NCI-H446 (cell line): ENCODE measurements at places on chromosomes 2 and 18.

- no peak for DNase-seq
Observed at GRCh38 chr2:112793449-112793978, 9.2 kb upstream of the IL1A start.

GRCh38 chr18:57438743-57439608, 3.8 kb downstream of the ONECUT2 start:
- no peak for DNase-seq

DNA sequence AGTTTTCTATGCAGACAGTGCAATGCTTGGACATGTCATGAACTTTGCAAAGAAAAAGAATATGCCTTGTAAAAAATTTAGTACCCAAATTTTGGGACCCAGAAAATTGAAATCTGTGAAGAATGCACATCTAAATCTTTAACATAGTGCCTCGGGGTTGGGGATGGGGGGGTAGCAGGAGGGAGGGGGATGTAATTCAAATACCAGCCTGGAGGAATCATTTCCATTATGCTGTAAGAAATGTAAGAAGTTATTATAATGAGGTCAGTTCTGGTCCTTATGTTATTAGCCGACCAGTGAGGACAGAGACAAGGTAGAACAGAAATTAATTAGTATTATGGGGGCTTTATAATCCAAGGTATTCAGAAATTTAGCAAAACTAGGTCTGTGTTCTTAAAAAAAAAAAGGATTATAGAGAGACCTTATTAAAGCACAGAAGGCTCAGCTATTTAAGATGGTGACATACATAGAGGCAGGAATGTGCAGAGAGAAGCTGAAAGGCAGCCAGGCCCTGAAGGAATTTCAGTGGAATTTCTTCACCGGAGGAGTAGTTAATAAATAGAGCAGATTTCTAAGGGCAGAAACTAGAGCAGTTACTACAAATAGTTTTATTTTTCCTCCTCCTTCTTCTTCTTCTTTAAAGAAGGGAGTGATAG, 89.0 kb upstream of the RBMS1 start:
- DNase-seq: no peak

DNA sequence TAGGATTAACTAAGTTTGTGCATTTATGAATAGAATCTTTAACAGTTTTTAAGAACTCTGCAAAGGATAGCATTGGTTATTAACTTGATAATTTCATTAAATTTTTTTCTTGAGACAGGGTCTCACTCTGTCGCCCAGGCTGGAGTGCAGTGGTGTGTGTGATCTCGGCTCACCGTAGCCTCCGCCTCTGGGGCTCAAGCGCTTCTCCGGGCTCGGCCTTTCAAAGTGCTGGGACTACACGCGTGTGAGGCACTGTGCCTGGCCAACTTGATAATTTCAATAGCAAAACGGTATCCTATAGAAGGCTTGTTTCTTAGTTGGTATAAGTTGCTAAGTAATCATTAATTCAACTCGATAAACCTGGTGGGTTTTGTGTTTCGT, 38.0 kb downstream of the ADNP2 start:
- no peak for DNase-seq

DNA sequence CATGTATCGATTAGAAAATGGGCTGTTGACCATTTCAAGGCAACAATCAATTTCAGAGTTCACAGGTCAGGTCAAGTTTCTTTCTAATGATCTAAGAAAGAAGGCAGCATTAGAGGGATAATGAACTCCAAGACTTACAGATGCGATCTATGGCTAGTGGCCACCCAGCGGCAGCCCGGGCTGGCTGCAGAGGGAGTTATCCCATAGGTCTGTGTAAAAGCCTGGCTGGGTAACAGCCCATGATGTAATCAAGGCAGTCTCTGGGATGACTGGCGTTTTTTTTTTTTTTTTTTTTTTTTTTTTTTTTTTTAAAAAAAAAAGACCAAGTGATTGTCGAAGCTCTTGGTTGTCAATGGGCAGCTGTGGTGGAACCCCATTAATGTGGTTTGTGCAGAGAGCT, 171.1 kb upstream of the SKOR2 start:
- no peak for DNase-seq

- no peak for DNase-seq
Observed at GRCh38 chr18:58669731-58670378, 1.4 kb upstream of the MALT1 start.

GRCh38 chr2:80329491-80329890, 24.9 kb upstream of the LRRTM1 start:
- DNase-seq: no peak

DNA sequence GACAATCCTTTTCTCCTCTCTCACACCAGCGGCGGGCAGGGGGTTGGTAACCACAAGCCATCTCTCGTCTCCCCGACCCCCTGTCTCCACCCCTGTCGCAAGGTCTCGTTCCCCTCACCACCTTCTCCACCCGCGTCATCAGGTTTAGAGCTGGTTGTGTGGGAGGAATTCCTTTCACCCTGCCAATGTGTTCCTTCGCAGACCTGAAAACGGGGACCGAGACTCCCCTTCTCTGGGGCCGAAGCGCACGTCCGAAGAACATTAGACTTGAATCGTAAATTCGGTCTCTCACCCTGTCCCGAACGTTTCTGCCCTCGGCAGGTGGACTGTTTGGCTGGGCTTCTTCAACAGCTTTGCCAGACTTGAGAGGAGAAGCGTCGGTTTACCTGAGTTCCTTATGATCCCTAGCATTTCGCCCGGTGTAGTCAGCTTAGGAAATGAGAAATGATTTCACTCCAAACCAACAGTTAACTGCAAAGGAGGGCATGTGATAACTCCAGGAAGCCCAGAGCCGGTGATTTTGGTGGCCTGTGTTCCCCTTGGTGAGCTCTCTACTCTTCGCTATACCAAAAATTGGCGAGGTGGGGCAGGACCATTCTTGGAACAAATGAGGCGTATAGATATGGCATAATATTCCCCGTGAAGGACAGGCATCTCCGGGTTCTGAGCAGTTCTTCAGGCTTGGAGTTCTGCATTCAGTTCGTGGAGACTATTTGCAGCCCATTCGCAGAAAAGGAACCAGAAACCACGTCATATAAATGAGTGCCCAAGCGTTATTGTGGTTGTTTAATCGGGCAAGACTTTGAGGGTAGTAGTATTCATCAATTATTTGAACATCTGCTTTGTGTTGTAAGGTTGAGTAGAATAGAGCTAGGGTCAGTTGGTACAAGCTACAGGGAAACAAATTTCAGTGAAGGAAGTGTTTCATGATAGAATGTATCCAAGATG, 694 bp downstream of the CFAP36 start:
- DNase-seq: no peak

DNA sequence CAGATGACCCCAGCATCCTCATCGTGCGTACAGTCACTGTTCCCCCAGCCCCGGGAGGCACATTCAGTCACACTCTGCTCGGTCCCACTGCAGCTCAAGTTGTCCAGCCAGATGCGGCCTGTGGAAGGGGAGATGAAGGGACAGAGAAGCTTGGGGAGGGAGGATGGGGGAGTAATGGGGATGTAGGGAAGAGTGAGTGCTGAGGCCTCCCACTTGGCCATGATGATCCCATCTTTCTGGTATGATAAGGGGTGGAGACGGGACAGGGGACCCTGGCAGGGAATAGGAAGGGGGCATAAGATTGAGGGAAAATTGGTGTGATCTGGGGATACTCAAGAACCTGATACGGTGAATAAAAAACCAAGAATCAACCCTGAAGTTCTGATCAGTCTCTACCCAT, 3.5 kb downstream of the LOXL3 start:
- DNase-seq: no peak

DNA sequence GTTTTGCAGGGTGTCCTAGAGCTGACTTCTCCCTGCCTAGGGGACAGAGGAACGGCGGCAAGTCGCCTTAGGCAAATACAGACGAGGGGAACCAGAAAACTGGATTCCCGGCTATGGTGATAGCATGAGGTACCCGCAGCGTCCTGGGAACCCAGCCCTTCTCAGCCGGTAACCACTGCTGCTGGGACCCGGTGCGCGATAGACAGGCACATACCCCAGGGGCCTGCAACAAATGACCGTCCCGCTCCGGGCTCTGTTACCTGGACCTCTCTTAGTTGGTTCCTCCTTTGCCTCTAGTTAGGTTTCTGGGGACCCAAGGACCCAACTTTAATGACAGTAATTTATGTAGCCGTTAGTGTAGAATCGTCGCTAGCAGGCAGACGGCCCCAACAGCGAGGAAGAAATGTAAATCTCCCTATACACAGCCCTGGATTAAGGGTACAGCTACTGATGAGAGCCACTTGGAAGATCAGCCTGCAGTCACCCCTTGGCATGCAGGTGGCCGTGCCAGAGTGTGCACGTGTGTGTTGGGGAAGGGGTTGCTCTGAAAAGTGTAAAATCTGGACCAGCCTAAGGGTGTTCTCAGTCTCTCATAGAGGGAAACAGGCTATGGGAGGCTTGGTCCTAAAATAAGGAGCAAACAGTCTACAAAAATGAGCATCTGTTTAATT, 819 bp upstream of the SERPINE2 start:
- no peak for DNase-seq

GRCh38 chr2:236984046-236984445, 101.6 kb upstream of the COPS8 start:
- no peak for DNase-seq

DNA sequence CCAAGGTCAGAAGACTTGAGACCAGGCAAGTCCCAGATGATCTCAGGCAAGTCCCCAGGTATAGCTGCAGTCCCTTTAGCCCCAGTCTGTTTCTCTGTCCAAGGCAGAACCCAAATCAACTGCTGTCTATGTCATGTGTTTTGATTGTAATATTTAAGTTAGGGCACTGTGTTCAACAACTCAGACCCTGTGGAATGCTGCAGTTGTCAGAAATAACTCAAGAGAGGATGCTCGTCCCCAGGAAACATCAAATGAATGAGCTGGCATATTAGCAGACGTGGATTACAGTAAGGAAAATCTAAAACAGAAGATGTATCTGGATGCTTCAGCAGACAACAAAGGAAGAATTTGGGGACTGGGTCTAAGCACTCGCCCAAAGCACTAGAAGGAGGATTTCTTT, 70.1 kb downstream of the BCL11A start:
- DNase-seq: no peak

- DNase-seq: no peak
Observed at GRCh38 chr18:54479365-54479764, 111.7 kb upstream of the DYNAP start.
